ENCODE measurements at places on chromosomes 12 and 14.

GRCh38 chr14:60658909-60659585, 9.8 kb upstream of the SIX1 start:
- DNase-seq: no peak

DNA sequence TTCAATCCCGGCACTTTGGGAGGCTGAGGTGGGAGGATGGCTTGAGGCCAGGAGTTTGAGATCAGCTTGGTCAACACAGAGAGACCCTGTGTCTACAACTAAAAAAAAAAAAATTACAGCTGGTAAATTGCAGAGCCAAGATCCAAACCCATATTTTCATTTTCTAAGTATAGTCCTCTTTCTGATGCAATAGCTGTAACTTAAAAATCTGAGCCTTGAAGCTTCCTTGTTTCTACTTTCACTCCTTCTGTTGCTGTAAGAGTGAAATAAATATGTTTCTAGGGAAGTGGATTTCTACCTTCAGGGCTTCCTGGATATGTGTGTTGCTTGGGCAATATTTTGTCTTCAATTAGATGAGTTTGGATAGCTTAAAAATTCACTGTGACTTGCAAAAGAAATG, 42.0 kb upstream of the PRICKLE1 start:
- DNase-seq: no peak

- no peak for DNase-seq
Measured at GRCh38 chr12:113151655-113152054, 2.1 kb downstream of the CFAP73 start.

GRCh38 chr12:7959701-7960121, 23.7 kb upstream of the SLC2A3 start:
- no peak for DNase-seq

DNA sequence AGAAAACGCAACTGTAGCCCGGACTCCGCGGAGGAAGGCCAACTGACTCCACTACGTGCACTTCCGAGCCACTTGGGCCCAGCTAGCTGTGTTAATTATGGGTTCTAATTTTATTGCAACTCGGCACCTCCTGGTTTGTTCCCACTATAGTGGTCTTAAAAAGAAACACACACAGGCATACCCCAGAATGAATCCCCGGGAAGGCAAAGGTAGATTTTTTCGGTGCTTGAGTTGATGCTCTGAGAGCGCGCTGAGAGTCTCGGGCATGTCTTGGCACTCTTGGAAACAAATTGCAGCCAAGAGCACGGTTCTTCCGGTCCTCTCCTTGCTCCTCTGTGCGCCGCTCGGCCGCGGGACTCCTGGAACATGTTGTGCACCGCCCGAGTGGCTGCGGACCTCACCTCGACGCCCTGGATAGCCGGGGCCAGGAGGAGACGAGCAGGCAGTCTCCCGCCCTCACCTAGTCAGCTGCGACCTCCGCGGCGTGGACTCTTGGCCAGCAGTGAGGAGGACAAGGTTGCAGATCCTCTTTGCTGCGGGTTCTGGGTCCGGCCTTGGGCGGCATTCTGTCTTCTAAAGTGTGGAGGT, 6.8 kb upstream of the PAX9 start:
- no peak for DNase-seq
